Esophagus squamous epithelium (tissue), 5 donors: ENCODE measurements at places on chromosomes 11 and 22. TPM values are rescaled to one million over a fixed set of nuclear protein-coding genes. Genes with fewer than 3 reads are reported as not detected.

The C1QTNF4 gene
- total RNA-seq, result 0.41 TPM

The GPR83 gene
- not detected for total RNA-seq

The CNGA4 gene
- total RNA-seq, result not detected

The SGSM1 gene
- total RNA-seq, result 0.09 TPM

The SSRP1 gene
- 74.8 TPM for total RNA-seq

The DNAJC4 gene
- total RNA-seq, result 8.9 TPM

The KDM4E gene
- not detected for total RNA-seq

The SLC22A8 gene
- total RNA-seq, result not detected

The CYB5R2 gene
- 56.9 TPM for total RNA-seq

The RIMBP3C gene
- not detected for total RNA-seq

DNA sequence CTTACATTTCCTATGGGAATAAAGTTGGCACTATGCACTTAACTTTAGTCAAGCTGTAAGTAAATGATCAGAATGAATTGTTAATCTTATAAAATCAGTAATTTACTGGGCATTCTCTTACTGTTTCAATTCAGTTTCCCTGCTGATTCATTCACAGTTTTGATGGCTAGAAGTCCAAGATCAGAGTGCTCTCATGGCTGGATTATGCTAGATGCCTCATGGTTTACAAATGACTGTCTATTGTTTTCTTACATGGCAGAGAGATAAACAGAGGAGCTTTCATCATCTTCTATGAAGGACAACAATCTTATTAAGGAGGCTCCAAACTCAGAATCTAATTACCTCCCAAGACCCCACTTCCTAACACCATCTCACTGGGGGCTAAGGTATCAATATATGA lies 135.1 kb upstream of the CARD18 start:
- DNase-seq, result no peak

DNA sequence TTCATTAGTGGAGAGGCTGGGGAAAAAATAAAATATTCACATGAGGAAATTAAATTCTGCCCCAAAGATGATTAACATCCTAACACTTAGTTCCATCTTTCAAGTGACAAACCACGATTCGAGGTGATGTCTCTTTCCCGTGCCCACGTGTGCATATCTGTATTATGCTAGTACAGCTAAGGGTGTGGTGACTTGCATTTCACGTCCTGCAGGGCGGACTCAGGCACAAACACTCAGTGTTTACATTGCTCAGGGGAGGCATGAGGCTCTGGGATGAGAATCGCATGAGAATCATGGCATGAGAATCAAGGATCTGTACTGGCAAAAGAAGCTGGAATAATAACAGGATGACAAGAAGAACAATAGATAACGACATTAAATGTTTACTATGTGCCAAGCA lies 179.4 kb downstream of the NTM start:
- DNase-seq, result no peak

DNA sequence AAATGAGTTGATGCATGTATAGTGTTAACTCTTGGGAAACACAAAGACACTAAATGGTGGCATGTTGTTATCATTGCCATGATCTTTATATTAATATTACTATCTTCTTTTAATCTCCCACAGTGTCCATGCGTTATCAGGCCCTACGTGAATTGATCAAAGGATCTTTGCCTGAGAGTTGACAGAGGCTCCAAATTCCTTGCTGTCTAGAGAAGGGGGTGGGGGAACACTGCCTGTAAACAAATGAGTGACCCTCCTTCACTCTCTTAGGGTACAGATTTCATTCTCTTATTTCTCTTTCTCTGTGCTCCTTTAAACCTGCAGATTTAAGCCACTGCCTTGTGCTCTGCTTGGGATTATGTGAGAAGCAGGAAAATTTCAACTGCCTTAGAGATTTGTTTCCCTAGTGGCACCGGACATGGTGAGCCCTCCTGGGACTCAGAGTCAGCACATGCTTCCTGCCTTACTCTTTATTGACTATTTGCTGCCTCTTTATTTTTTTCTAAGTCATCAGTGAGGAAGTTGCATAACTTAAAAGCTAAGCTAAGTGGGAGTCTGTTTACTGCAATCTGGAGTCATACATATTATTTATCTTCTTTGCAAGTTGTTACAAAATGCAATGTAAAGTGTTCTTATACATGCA lies 122.9 kb downstream of the MAML2 start:
- no peak for DNase-seq

DNA sequence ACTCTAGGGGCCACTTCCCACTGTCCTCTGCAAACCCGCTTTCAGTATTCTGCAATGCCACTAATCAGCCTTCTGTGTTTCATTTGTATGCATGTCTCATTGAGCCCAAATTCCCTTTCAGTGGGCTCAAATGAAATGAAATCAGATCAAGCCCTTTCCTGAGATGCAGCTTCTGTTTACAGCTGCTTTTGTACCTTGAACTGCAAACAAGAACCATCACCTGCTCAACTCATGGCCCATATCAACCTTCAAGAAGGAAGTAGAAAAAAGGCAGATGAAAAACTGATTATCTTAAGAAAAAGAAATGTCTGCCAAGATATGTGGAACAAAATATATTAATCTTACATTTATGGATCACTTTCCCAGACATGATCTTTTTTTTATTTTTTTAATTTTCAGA lies 141.1 kb upstream of the ARHGAP42 start:
- no peak for DNase-seq

DNA sequence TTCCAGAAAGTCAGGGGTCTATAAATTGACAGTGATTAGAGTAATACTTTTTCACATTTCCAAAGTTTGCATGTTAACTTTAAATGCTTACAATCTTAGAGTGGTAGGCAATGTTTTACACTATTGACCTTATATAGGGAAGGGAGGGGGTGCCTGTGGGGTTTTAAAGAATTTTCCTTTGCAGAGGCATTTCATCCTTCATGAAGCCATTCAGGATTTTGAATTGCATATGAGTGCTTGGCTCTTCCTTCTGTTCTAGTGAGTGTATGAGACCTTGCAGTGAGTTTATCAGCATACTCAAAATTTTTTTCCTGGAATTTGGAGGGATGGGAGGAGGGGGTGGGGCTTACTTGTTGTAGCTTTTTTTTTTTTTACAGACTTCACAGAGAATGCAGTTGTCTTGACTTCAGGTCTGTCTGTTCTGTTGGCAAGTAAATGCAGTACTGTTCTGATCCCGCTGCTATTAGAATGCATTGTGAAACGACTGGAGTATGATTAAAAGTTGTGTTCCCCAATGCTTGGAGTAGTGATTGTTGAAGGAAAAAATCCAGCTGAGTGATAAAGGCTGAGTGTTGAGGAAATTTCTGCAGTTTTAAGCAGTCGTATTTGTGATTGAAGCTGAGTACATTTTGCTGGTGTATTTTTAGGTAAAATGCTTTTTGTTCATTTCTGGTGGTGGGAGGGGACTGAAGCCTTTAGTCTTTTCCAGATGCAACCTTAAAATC lies 5.3 kb downstream of the MALAT1 start:
- no peak for DNase-seq

- no peak for DNase-seq
These were observed 61.7 kb upstream of the CHRNA10 start for GRCh38 chr11:3732671-3733436.

DNA sequence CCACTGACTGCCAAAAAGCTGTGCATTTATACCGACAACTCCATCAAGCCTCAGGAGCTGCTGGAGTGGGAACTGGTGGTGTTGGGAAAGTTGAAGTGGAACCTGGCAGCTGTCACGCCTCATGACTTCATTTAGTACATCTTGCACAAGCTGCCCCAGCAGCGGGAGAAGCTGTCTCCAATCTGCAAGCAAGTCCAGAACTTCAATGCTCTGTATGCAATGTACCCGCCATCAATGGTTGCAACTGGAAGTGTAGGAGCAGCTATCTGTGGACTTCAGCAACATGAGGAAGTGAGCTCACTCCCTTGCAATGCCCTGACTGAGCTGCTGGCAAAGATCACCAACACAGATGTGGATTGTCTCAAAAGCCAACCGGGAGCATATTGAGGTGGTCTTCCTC lies at the start of gene SLC22A25:
TSS of gene SLC22A25 (minus strand) at position 67 of the 400 bp plus-strand sequence. CDS start 13,947 bp downstream, outside the sequence.
- DNase-seq, result no peak

- no peak for DNase-seq
These were observed 15.8 kb downstream of the MYEOV start for GRCh38 chr11:69309631-69310280.

DNA sequence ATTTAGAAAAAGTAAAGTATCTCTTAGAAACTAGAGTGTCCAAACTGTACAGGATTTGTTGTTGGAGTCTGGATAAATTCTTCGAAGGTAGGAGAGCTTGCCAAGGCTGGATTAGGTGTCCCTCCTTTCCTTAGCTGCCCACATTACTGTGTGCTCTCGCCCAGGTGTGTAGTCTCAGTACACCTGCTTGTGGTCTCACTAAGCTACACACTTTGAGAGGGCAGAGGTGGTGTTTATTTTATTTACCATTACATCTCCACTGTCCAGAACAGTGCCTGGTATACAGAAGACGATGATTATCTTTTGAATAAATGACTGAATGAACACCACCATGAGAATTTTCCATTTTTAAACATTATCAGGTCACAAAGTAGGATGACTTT lies 36.5 kb downstream of the VSIG10L2 start:
- no peak for DNase-seq

DNA sequence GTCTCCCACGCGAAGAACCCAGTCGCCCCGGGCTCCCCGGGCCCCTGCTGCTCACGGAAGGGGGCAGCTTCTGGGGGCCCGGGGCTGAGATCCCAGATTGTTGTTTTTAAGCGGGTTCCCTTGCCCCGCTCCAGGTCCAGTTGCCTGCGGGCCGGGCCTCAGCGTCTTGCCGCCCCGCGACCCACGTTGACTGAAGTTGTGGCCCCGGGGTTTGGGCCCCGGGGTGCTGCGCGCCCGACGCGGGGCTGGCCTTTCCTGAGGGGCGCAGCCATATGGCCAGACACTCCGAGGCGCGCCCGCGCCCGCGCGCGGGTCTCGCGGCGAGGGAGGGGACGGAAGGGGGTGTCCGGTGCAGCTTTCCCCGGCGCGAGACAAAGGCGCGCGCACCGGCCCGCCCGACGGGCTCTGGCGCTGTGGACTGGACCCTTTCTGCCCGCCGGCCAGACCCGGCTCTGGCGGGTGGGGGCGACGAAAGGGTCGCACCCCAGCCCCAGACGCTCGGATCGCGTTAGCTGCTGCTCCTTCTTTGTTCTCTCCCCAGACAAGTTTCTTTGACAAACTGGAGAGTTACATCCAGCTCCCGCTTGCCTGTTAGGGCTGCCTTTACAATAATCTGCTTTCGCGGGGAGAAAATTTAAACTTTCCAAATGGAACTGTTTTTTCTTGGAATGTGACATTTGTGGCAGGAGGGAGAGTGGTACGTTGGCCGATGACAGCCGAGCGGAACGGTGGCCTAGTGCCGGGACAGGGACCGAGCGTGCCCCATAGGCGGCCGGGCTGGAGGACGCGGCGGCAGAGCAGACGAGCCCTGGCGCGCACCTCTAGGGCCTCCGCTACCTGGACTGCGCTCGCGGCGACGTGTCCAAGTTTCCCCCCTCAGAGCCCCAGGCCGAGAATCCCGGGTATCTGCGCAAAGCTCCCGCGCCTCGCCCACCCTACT lies 716 bp downstream of the AMOTL1 start:
- no peak for DNase-seq
